MV-4-11 (cell line): ENCODE measurements at places on chromosomes 5 and 9.

- DNase-seq = peak; percentile 75
Measured at GRCh38 chr5:164358531-164359259, 853.3 kb downstream of the MAT2B start.

- no peak for DNase-seq
Measured at GRCh38 chr9:133978226-133978898, 13.8 kb downstream of the VAV2 start.

- peak; percentile 76 for DNase-seq
Measured at GRCh38 chr5:150487199-150488061, 20.5 kb upstream of the NDST1 start.

DNA sequence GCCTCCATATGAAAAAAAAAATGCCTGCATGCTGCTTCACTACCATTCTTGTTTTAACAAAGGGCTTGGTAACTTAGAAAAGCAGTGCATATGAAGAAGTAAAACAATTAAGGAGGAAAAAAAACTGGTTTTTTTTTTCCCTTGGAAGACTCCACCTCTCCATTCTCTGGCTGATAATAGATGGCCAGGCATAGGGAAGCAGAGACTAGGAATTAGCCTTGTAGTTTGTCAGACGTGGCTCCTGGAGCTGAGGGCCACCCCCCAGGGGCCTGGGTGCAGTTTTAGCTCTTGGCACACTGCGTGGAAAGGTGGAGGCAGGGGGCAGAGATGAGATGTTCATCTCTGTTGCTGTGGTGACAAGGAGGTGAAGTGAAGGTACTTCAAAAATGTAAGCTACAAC lies 42.7 kb downstream of the WDR36 start:
- no peak for DNase-seq

DNA sequence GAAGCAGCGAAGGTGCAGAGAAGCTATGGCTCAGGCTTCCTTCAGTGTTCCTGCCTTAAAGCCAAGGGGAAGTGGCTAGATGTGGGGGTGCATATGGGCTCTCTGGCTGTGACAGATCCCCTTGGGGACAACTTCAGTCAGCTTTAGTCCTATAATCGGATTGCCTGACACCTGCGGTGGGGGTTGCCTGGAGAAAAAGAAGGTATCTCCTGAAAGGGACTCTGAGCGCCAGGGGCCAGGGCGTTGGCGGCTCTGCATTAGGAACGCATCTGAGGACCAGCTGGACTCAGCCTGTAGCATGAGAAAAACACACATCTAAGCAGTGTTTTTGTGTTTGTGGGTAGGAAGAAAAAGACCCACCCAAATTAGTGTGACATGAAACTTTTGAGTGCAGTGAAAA lies 84.3 kb upstream of the OTULINL start:
- no peak for DNase-seq

GRCh38 chr5:171978016-171978415 lies 28.4 kb downstream of the FBXW11 start:
- DNase-seq = no peak

GRCh38 chr5:572398-573019 lies 39.6 kb upstream of the CEP72 start:
- DNase-seq = no peak

- DNase-seq = peak; percentile 75
Measured at GRCh38 chr5:41842777-41843176, 27.4 kb downstream of the OXCT1 start.

GRCh38 chr5:139984816-139985215 lies 58.3 kb downstream of the NRG2 start:
- no peak for DNase-seq

- DNase-seq = peak; percentile 34
Measured at GRCh38 chr9:37990404-37991015, 78.5 kb downstream of the SHB start.

GRCh38 chr9:131707733-131708157 lies 32.1 kb downstream of the RAPGEF1 start:
- DNase-seq = peak; percentile 77

DNA sequence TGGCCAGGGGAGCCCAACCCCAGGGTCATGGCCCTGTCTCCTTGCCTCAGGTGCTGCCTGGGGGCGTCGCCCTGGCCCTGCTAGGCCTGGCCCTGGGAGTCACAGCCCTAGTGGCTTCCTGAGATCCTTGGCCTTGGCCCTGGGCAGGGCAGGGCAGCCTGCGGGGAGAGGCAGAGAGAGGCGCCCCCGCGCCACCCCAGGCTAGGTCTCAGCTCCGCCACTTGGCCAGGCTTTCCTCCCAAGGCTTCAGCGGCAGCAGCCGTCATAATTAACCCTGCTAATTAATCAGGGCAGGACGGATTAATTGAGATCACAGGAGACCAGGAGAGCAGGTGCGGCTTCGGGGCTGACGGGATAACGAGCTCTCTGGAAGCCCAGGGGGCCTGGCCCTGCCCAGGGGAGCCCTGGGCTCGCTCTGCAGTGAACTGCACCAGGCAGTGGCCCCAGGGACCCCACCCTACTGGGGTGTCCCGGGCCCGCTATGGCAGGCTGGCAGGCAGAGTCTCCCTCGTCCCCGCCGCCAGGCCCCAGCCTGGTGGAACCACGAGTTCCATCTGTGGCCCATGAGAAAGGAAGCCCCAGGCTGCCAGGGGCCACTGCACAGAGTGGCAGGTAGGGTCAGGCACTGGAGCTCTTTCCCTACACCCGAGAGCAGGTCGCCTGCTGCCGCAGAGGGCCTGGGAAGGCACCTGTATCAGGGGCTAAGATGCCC lies 269.6 kb downstream of the PBX3 start:
- DNase-seq = no peak

DNA sequence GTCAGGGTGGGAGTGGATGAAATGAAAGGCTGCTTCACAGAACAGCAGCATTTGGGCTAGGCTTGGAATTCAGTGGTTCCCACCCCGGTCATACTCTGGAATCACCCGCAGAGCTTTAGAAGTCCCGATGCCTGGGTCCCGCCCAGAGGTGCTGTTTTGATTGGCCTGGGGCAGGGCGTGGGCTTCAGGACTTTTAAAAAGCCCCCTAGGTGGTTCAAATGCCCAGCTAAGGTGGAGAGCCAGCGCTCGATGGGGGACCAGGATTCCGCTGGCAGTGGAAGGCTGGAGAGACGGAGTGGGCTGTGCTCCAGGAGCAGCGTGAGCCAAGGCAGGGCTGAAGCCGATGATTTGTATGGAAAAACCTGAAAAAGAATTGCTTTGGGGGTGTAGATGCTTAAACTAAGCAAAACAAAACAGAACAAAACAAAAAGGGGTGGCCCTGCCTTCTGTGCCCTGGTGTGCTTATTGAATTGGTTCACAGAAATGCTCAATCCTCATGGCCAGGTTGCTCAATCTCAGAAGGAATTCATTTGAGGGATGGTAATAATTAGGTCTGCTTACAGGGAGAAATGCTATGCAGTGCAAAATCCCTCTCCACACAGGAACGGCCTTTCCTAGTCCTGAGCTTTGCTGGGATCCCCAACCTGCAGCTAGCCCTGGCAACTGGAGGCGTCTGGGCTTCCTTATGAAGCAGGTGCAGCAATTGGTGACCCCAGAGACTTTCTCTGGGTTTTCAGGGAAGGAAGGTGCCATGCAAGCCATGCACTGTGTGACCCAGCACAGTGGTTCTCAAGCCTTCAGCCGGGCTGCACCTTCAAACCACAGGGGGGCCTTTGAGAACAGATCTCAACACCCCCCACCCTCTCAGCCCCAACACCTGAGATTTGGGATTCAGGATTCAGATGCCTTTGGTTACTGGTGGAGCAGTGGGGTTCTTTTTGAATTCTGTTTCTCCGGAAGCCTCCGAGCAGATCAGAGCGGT lies 174.0 kb upstream of the ZNF618 start:
- DNase-seq = no peak

DNA sequence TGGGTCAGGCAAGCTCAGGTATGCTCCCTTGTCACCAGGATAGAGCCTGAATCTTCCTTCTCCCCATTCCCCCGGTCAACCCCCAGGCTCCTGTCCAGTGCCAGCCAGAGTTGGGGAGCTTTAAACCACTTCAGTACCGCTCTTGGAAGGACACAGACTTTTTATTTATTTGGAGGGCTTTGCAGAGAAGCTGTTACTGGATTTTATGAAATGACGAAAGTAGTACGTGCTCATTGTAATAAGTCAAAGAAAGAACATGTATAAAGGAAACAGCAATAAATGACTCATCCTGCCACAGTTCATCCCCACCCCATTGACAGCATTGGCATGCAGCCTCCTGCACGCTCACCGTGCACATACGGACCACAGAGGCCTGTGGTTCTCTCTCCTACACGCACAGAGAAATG lies 230.3 kb downstream of the AUH start:
- DNase-seq = peak; percentile 84

DNA sequence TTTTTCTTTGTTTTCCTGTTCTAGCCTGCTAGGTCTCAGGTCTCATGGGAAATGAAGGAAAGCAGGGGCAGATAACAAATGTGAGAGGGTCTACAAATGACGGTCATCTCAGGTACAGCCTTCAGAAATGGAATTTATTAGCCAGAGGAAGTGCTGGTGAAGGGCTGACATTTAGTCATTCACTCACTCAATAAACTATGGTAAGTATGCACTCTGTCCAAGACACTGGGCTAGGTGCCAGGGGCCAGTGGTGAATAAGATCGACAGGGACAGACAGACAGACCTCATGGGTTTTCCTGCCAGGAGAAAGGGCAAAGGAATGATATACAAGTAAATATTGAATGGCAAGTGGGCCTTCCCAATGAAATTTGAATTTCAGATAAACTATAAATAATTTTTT lies 6.3 kb downstream of the PDE6A start:
- peak; percentile 28 for DNase-seq

DNA sequence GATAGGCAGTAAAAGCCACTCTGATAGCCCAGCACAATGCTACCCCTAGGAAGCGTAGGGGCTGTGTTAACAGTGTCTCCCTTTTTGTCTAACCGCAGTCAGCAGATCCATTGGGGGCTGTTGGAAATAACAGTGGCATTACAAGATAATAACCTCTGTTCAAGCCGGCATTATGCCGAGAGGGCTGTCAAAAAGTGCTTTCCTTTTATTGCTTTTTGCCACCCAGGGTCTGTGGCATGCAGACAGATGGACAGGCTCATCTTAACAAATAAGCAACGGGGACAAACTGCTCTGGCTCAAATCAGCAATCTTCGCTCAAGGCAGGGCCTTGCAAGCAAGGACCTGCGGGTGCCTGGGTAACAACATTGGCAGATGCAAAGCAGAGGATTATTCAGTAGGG lies 123.3 kb downstream of the TLR4 start:
- DNase-seq = no peak

GRCh38 chr5:148697180-148697808 lies 43.0 kb upstream of the HTR4 start:
- no peak for DNase-seq

GRCh38 chr9:126805554-126806262 lies 868 bp downstream of the ZBTB43 start:
- DNase-seq = peak; percentile 74

DNA sequence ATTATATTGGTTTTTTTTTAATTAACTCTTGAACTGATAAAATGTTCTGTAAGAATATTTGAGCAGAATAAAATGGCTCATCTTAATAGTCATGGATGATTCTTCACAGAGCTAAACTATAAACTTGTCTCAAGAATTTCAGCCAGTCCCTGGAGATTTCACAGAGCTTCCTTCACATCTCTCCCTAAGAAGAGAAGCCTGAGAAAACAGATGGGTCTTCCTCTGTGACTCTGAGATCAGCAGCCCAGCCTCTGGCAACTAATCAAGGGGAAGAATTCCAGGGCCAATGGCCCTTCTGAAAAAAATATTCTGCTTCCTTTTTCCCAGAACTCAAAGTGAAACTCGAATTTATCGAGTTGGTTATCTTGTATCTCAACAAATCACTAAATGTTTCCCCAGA lies 122.2 kb upstream of the ITGA1 start:
- DNase-seq = no peak
